ENCODE measurements at places on chromosomes 12 and 14. TPM values are rescaled to one million over a fixed set of nuclear protein-coding genes. Genes with fewer than 3 reads are reported as not detected.

DNA sequence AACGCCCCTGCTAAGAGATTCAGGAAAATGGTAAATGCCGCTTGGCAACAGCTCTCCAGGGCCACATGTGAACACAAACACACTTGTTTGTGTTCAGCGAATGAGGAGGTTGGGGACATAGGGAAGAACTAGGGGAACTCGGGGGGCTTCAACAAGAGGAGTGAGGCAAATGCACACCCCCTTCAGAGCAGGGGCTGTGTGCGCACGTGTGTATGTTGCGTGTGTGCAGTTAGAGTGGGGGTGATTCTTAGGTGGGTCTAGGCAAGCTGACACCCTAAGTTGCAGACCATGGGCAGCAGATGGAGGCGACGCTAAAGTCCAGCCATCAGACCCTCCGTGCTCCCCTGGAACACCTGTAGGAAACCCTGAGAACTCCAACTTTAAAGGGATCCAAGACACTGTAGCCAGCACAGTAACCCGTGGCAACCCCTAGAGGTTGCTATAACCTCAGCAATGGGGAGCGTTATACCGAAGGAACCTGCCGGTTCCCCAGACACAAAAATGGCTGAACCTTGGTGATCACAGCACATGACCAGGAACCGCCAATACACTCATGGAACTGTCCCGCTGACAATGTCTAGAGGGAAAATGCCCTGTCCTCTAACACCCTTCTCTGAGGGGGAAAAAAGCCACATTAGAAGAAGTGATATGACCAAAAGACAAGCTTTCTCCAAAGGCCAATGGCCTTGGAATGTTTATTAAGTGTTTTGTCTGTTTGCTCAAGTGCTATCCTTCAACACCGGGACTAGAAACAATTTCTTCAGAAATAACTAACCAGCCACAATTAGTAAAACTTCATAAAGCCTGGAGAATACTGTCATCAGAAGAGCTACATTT is 86.5 kb upstream of the CEP83 start:
- no peaks in the 10 kb centered on the region for H3K27me3 ChIP-seq
- no peak overlapping the region for H3K4me3 ChIP-seq
- no peak overlapping the region for H3K27ac ChIP-seq
- no peaks in the 10 kb centered on the region for H3K4me1 ChIP-seq
- H3K36me3 ChIP-seq: no peaks in the 10 kb centered on the region

DNA sequence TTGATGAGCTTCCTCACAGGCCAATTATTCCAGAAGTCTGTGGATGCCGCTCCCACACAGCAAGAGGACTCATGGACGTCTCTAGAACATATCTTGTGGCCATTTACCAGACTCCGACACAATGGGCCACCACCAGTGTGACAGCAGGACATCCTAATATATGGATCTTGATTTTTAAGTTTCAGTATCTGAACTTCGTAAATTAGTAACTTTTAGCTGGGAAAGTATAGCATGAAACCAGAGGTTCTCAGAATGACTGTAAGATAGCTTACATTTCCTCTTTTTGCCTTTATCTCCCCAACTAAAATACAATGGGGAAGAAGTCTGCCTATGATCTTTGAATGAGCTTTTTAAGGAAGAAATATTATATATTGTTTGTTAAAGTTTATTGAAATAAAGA is 87.0 kb downstream of the DNAI7 start:
- no peaks in the 10 kb centered on the region for H3K27me3 ChIP-seq
- H3K27ac ChIP-seq: no peak overlapping the region
- no peaks in the 10 kb centered on the region for H3K4me1 ChIP-seq
- DNase-seq: no peak
- no peaks in the 10 kb centered on the region for H3K36me3 ChIP-seq

DNA sequence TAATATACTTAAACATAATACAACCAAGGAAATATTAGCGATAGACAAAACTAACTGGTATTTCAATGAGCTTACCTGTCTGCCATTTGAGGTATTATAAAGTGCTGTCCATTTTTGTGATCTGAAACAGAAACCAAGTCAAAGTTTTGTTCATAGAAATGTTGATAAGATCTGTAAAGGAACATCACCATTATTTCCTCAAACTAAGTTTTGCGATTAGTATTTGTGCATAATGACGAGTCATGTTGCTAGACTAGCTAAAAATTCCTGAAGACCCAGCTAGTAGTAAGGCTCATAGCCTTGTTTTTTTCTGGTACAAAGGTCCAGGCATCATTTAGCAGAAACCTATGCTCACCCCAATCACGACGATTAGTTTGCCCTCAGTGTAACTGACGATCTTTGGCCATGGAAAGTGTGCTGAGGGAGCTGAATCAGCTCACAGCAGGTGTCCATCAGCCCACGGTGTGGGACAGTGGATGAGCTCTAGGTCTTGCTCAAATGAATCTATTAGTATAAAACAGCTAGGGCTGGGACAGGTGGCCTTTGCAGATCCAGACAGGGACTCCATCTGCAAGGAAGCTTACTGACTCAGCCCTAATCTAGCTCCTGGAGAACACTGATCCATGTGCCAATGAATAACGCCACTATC is 28.7 kb downstream of the GIT2 start:
- H3K27ac ChIP-seq: no peak overlapping the region
- H3K4me1 ChIP-seq: peaks cover 16% of the 10 kb centered on the region
- DNase-seq: no peak
- peaks cover 10% of the 10 kb centered on the region for H3K36me3 ChIP-seq
- no peak overlapping the region for H3K4me3 ChIP-seq

- H3K36me3 ChIP-seq: no peaks in the 10 kb centered on the region
- no peak overlapping the region for H3K27ac ChIP-seq
- H3K27me3 ChIP-seq: no peaks in the 10 kb centered on the region
- no peak for DNase-seq
- no peak overlapping the region for H3K4me3 ChIP-seq
- no peaks in the 10 kb centered on the region for H3K4me1 ChIP-seq
Observed at GRCh38 chr14:35242599-35243311, 49.4 kb upstream of the PSMA6 start.

- no peak overlapping the region for H3K27ac ChIP-seq
- peaks cover 3% of the 10 kb centered on the region for H3K4me1 ChIP-seq
- no peak for DNase-seq
- H3K36me3 ChIP-seq: no peaks in the 10 kb centered on the region
- H3K27me3 ChIP-seq: no peaks in the 10 kb centered on the region
- no peak overlapping the region for H3K4me3 ChIP-seq
Observed at GRCh38 chr12:82876075-82876474, 189.4 kb downstream of the TMTC2 start.

Gene SLC15A4
- 24.6 TPM for total RNA-seq

- no peaks in the 10 kb centered on the region for H3K27me3 ChIP-seq
- no peaks in the 10 kb centered on the region for H3K4me1 ChIP-seq
- H3K36me3 ChIP-seq: no peaks in the 10 kb centered on the region
- H3K4me3 ChIP-seq: no peak overlapping the region
Observed at GRCh38 chr12:100171248-100171647, 28.6 kb upstream of the BLTP3B start.

DNA sequence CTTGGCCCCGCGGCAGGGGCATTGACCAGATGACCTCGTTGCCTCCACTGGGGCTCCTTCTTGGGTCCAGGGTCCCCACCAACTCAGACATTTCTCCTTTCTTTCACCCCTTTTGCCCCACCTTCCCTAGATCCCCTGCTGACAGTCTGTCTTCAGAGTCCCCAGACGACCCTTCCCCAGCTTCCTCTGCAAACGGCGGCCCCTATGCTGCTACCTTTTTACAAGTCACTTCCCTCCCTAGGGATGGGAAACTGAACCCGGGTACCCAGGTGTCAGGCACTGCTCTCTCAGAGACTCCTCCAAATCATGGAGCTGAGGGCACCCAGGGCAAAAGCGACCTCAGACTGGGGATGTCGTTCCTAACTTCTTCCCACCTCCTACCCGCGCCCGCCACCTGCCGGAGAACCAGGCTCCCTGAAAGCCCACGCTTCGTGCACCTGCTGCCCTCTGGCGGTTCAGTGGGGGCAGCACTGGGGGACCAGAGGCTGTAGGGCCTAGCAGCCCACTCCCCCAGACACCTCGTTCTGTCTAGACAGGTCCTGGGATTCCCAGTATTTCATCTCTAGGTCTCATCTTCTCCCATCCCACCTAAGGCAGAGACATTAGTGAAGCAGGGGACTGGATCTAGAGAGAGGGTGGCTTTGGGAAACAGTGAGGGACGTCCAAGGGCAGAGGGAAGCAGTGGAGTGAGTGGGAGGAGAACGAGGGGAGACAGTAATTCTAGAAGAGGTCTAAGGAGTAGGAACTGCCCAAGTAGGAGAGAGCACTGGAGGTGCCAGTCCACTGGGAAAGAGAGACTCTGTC is 4.9 kb downstream of the ZNF385A start:
- no peaks in the 10 kb centered on the region for H3K36me3 ChIP-seq
- no peak overlapping the region for H3K27ac ChIP-seq
- peaks cover 4% of the 10 kb centered on the region for H3K4me1 ChIP-seq
- H3K27me3 ChIP-seq: no peaks in the 10 kb centered on the region
- H3K4me3 ChIP-seq: no peak overlapping the region
- peak; percentile 83 for DNase-seq

DNA sequence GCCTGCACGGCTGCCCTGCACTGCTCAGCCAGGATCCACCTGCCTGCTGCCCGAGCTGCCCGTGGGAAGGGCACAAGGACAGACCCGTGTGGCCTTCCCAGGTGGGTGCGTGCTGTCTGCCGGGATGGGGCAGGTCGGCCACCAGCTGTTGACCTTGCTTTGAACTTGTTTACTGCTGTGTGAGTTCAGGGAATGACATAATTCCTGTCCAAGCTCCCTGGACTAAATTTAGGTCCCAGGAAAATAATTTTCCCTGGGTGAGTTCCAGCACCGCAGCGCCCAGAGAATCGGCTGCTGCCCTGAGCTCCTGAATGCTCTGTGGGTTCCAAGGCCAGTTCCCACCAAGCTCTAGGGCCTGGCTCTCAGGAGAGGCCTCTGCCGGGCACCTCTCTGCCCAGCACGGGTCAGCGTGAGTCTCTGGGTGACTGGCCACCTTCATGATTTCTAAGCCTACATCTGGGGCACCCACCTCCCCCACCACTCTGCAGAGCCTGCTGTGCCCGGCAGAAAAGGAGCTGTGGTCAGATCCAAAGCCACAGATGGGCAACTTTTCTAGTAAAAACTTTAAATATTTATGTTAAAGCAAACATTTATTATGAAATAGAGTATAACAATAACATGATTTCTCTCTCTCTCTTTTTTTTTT is 27.2 kb upstream of the MLXIP start:
- no peak overlapping the region for H3K4me3 ChIP-seq
- DNase-seq: peak; percentile 39
- H3K36me3 ChIP-seq: no peaks in the 10 kb centered on the region
- no peak overlapping the region for H3K27ac ChIP-seq
- H3K27me3 ChIP-seq: no peaks in the 10 kb centered on the region

DNA sequence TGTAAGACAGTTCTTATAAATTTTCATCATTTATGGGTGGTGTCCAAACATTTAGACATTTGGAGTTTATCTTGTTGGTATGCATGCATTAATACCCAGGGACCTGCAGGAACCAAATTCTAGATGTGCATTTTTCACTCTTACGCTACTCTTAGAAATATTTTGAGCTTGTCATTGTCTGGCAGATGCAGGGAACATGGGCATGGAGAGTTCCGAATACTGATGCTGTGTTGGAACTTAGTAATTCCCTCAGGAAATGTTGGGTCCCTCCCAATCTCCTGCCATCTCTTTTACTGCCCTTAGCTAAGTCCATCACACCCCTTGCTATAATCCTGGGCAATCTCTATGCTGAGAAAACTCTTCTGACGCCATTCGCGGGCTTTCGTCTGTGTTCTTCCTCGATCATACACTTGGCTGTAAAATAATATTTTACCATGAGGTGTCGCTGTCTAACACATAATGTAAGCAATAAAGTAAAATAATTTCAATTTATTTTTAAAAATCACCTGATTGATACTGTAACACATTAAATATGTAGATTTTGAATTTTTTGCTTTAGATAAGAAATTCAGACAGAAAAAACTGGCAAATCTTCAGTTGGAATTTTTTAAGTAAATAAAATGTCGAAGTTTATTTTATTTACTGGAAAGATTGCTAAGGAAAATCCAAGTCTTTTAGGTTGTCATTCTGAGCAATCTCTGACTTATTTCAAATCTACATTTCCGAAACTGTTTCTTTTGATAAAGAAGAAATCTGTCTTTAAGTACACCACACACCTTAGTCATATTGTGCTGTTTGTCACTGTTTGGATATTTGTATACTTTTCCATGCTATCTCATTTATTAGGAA is 304.1 kb upstream of the SSTR1 start:
- peak; percentile 64 for DNase-seq
- no peak overlapping the region for H3K27ac ChIP-seq
- H3K4me1 ChIP-seq: peaks cover 3% of the 10 kb centered on the region
- H3K4me3 ChIP-seq: no peak overlapping the region
- H3K27me3 ChIP-seq: peaks cover 23% of the 10 kb centered on the region
- no peaks in the 10 kb centered on the region for H3K36me3 ChIP-seq

Gene PRPF39
- total RNA-seq: 44.4 TPM

Gene ASB8
- 29.7 TPM for total RNA-seq
